Fibroblast of lung (primary cell): ENCODE measurements at places on chromosomes 5 and 9. TPM values are rescaled to one million over a fixed set of nuclear protein-coding genes. Genes with fewer than 3 reads are reported as not detected.

PRRX2 gene
- 3.4 and 4.4 TPM in 2 replicates for polyA plus RNA-seq

NDUFAF2 gene
- polyA plus RNA-seq: 44.3 and 53.2 TPM in 2 replicates

ABO gene
- not detected in 2 replicates for polyA plus RNA-seq

DNA sequence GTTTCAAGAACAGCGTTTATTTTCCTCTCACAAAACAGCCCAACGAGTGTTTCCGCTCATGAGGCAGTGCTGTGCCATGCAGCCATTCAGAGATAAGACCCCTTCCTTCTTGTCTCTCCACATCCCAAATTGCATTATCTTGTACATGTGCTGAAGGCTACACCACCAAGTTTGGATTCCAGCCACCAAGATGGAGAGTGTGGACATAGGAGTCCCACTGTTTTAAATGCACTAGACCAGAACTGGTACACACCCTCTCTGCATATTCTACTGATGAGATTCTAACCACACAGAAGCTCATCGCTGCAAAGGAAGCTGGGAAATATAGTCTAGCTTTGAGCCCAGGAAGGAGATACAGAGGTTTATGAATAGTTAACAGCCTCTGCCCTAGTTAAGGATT is 509.4 kb downstream of the NFIB start:
- no peak for DNase-seq

- DNase-seq: peak; percentile 34
Measured at GRCh38 chr5:167295681-167296005, 995.8 kb upstream of the WWC1 start.

DNA sequence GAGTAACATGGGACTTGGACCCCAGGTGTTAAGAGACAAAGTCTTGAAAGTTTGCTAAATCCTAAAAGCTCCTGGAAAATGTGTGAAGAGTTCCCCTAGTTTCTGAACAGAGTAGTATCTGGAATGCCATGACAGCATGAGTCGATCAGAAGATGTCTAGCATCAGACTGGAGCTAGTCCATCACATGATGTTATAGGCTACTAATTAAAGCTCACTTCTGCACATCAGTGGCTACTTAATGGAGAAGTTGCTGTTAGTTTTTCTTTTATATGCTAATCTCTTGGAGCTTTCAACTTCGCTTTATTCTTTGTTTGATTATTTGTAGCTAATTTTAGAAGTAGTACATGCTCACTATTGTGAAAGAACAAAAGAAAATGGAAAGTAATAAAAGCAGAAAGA is 471.3 kb upstream of the KLF4 start:
- no peak for DNase-seq
